Endothelial cell of umbilical vein (primary cell): ENCODE measurements at places on chromosomes 7 and 10. TPM values are rescaled to one million over a fixed set of nuclear protein-coding genes. Genes with fewer than 3 reads are reported as not detected.

DNA sequence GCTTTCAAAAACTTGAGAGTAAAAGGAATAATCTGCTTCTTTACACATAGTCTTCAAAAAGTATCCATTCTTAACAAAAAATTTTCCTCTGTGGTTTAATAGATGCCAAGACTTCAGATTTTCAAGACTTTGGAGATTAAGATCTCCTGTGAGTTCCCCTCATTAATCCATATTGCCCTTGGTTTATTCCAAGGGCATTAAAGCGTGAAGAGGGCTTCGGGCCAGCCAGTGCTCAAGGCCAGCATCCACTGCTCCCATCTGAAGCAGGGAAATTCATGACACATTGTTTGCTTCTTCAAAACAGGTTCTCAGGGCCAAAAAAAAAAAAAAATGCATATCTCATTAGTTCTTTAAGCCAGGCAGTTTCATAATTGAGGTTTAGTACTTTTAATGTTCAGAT, 137.3 kb upstream of the RHOBTB1 start:
- no peak for DNase-seq

DNA sequence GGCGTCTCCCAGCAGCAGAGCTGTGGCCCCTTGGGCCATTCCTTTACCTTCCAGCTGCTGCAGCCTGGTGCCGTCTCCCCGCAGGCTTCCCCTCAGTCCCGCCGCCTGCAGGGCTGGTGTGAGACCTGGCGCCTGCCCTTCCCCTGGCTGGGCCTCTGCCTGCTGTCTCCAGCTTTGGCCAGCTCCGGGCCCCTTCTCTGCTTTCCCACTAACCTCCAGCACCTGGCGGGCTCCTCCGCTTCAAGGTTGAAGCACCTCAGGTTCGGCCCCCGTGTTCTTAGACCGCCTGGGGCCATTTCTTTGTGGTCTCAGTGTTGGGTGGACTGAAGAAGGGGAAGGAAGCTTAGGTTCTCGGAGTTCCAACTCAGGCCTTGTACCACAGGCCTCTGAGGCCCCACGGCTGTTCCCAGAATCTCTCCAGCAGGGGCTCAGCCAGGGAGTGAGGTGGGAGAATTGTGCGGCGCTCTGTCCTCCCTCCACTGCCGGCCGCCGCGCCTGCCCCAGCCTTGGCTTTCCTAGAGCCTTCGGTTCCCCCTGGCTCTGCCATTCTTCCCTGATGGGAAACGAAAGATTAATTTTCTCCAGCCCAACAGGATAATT, 30.3 kb downstream of the GBX1 start:
- no peak for DNase-seq

GRCh38 chr10:10663622-10664021, 354.1 kb upstream of the CELF2 start:
- DNase-seq, result no peak

GRCh38 chr7:12687718-12688171, 312 bp downstream of the ARL4A start:
- no peak for DNase-seq

- DNase-seq, result no peak
Observed at GRCh38 chr7:1318661-1319060, 86.0 kb downstream of the UNCX start.

- DNase-seq, result no peak
Observed at GRCh38 chr10:35424680-35425285, 88.5 kb downstream of the CCNY start.

- no peak for DNase-seq
Observed at GRCh38 chr7:31456646-31457368, 57.1 kb upstream of the ITPRID1 start.

DNA sequence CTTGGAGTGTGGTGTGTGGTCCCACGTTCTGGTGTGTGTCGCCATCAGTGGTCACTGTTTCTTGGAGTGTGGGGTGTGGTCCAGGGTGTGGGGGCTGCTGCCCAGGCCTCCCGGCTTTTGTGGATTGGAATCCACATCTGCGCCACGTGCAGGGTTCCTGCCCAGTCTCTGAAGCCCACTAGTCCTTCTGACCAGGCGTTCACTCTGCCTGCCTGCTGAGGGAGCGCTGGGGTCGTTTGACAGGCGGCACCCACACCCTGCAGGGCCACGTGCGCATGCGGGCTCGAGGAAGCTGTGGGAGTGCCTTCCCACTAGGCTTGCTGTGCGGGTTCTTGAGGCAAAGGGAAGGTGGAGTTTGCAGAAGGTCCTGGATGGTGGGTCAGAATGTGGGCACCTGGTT, 51.4 kb downstream of the INPP5A start:
- DNase-seq, result no peak

DNA sequence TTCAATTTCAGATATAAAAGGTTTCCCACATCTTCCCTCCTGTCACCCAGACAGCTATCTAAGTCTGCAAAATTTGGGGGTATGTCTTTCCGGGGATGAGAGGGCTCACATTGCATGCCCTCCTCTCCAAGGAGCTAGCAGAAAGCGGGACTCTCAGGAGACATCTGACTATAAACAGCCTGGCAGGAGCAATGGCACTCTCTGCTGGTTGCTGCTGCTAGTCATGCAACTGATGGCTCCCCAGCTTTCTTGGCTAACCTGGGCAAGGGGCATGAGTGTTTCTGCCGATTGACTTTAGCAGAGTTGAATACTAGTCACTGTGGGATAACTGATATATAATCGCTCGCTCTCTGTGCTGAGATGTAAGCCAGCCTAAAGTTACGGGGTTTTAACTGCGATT, 12.0 kb downstream of the TBX20 start:
- DNase-seq, result no peak

DNA sequence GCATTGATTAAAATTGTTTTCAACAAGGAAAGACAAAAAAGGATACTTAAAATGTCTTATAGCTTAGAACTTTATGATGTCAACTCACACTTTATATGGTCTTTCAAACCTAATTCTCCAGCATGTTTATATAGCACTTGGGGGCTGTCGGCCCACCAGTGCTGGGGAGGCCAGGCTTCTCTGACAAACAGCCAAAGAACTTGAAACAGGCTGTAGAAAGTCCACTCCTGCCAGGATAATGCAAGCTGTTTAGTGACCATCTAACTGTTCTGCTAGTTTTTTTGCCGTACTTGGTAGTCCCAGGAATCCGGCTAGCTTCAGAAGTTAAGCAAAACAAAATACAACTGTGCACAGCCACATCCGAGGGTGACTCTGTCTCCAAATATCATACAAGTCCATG, 13.6 kb upstream of the SOSTDC1 start:
- DNase-seq, result no peak

GRCh38 chr10:22369434-22370072, 24.3 kb downstream of the SPAG6 start:
- peak; percentile 64 for DNase-seq

GRCh38 chr7:51456-52068, 140.8 kb upstream of the FAM20C start:
- DNase-seq, result no peak

DNA sequence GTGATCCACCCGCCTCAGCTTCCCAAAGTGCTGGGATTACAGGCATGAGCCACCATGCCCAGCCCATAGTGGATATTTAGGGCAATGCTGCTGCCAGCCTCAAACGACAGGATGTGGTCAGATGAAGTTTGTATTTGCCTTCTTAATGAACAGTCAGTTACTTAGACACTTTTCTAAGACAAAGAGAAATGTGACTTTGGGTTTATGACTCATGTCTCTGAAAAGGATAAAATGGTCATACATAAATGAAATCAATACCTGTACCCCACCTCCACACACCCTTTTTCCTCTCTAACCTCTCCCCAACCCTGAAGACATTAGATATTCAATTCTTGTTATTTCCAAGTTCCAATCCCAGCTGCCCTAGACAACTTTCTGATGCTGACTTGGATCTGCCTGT, 109.3 kb upstream of the INSIG1 start:
- no peak for DNase-seq

Gene C10orf71
- total RNA-seq, result not detected in 2 replicates

Gene MYH16
- total RNA-seq, result 0.09 and 0.11 TPM in 2 replicates

Gene CSTF2T
- total RNA-seq, result 16.8 and 19.8 TPM in 2 replicates
